ENCODE measurements at places on chromosomes 13 and 19.
A peak's percentile ranks its signal among the peaks of the same experiment; 100 is the strongest.

DNA sequence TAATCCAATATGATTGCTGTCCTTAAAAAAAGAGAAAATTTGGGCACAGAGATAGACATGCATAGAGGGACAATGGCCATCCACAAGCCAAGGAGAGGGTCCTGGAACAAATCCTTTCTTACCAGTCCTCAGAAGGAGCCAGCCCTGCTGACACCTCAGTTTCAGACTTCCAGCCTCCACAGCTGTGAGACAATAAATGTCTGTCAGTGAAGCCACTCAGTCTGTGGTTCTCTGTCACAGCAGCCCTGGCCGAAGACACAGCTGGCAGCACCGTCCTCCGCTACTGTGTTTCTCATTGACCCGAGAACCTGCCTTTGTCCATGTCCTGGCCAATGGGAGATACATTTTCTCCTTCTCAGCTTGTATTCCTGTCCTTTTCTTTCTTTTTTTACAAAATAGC lies 207.9 kb downstream of the TM9SF2 start:
- DNase-seq, result no peak

GRCh38 chr13:94178625-94179244 lies 300.7 kb downstream of the DCT start:
- DNase-seq, result no peak

GRCh38 chr13:73676550-73677047 lies 457.6 kb downstream of the KLF12 start:
- DNase-seq, result no peak

DNA sequence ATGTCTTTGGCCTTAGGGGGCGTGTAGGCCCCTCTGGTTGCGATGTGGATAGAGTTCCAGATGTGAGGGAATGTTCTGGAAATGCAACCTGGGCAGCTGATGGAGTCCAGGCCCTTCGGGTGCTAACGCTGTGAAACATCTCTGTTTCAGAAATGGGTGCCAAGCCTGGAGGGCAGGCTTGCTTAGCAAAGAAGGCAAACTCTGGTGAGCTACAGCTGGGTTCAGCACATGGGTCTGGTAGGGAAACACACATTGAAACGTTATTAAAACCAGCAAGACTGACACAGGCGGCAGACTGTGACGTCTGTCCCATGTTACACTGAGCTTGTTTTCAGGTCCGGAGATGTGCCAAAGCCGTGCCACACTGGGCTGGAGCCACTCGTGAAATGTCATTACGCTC lies 8.6 kb upstream of the CDC16 start:
- no peak for DNase-seq

- no peak for DNase-seq
These were observed 51.3 kb downstream of the RAB20 start for GRCh38 chr13:110509971-110510786.

DNA sequence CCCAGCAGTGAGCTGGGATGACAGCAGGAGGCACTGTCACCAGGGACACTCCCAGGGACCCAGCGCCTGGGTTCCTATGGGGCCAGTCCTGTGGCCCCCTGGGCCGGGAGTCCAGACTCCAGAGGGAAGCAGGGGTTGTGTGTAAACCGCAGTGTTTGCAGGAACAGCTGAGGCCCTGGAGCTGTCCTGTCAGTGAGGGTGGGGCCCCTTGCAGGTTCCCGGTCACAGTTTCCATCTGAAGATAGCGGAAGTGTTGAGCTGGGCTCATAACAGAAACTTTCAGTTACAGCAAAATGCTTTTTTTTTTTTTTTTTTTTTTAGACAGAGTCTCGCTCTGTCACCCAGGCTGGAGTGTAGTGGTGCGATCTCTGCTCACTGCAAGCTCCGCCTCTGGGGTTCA lies 17.7 kb upstream of the CSNK1G2 start:
- DNase-seq, result no peak

GRCh38 chr13:76474356-76474755 lies 411.8 kb downstream of the KCTD12 start:
- no peak for DNase-seq

- peak; percentile 95 for DNase-seq
These were observed at the start of gene SLC39A3 for GRCh38 chr19:2739602-2740313. Gene SLC39A3, minus strand, starts transcription at chr19:2740017. Its CDS starts 2,760 bp downstream, at chr19:2737257.

- no peak for DNase-seq
These were observed 3.7 kb downstream of the ITM2B start for GRCh38 chr13:48236528-48237353.

DNA sequence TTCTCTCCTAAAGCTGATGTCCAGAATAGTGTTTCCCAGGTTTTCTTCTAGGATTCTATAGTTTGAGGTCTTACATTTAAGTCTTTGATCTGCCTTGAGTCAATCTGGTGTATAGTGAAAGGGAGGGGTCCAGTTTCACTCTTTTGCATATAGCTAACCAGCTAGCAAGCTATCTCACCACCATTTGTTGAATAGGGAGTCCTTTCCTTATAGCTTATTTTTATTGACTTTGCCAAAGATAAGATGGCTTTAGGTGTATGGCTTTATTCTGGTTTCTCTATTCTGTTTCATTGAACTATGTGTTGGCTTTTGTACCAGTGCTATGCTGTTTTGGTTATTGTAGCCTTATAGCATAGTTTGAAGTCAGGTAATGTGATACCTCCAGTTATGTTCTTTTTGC lies 1386.1 kb downstream of the SLITRK5 start:
- DNase-seq, result no peak

- DNase-seq, result no peak
These were observed 77.6 kb upstream of the IPO5 start for GRCh38 chr13:97875911-97876310.

DNA sequence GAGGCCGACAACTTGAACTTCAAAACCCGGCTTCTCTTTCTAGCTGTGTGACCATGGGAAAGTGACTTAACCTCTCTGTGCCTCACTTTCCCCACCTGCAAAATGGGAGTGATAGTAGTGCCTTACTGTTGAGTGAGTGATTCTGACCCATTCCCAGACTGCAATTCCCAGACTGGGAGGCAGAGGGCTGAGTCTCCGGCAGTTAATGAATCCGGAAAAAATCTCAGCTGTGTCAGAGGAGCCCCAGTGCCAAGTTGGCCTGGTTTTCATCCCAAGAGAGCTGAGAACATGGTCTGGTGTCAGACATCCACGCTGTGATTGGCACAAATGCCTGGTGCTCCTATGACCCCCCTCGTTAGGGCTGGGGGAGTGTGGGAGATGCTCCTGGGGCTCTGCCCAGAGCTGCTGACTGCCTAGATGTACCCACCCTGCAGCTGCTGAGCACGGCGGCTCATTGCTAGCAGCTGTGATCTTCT lies 50.0 kb downstream of the PIN1 start:
- DNase-seq, result no peak

GRCh38 chr19:10227026-10227971 lies 3.8 kb downstream of the S1PR2 start:
- DNase-seq, result no peak

GRCh38 chr13:113770937-113771336 lies 11.9 kb downstream of the TMEM255B start:
- DNase-seq, result no peak

DNA sequence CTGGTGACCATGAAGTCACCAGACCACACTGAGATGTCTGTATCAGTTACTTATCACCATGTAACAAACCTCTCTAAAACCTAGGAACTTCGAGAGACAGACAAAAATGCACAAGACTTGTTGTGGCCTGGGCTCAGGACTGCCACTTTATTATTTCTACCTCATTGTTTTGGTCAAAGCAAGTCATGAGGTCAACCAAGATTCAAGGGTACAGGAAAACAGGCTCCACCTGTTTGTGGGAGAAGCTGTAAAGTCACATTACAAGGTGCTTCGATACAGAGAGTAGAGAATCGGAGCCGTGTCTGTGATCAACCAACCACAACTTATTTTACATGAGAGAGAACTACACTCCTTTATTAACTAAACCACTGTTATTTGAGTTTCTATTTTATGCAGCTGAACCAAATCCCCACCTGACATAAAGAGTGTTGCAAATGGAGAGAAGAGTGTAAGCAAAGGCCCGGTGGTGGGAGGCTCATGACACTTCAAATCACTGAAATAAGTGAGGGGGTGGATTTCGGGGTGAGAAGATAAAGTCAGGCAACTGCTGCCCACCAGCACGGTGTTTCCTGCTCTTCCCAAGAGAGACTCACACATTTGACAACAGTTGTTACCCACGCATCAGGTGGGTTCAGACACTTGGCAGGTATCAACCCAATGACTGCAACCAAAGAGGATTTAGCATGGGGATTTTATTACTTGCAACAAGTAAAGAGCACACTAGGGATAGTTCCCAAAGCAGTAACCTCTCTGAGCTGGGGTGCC lies 39.0 kb upstream of the IGSF23 start:
- DNase-seq, result no peak

- no peak for DNase-seq
These were observed 477.3 kb downstream of the KLF12 start for GRCh38 chr13:73656863-73657262.

- DNase-seq, result no peak
These were observed 12.1 kb upstream of the CEACAM3 start for GRCh38 chr19:41784312-41784711.

- DNase-seq, result no peak
These were observed 4.6 kb downstream of the LRRC4B start for GRCh38 chr19:50563597-50563996.

DNA sequence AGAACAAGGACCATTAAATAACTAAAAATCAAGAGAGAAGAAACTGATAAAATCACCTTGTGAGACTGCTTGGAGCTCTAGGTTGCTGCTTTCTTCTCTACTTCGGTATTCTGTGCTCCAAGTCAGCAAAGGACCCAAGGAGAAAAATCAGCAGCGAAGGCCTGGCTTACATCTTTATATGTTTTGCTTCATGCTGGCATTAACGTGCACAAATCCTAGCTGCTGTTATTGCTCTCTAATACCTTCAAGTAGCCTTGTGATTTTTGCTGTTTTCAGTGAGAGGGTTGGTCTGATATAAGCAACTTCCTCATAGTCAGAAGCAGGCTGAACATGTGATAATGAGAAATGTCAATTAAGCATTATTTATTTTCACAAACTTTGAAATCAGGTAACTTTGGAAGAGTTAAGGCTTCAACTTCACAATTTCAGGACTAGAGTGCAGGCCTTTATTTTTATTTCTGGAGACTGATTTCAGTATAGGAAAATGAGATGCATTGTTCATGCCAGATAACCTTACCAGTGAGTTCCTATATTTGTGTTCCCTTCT lies 365.1 kb downstream of the SLC7A1 start:
- no peak for DNase-seq

DNA sequence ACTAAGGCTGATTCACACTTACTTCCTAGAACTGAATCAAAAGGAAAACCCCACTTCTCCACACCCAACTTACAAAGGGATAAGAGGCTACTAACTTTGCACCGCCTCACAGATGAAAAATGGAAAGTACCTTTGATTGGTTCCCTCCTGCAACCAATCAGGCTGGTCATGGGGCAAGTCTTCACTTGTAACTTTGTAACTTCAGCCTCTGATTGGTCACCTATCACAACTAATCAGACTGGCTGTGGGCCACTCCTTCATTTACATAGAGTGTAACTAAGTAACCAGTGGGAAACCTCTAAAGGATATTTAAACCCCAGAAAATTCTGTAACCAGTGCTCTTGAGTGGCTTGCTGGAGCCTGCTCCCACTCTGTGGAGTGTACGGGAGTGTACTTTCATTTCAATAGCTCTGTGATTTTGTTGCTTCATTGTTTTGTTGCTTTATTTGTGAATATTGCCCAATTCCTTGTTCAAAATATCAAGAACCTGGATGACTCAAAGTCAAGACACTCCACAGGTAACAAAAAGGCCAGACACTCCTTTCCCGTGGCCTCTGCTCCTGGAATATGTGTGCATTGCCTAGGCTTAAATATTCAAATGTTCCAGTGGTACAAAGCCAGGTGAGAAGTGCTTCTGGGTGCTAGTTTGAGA lies 50.5 kb downstream of the RFC3 start:
- no peak for DNase-seq

- DNase-seq, result no peak
These were observed 1.8 kb upstream of the LILRB4 start for GRCh38 chr19:54660964-54661363.

DNA sequence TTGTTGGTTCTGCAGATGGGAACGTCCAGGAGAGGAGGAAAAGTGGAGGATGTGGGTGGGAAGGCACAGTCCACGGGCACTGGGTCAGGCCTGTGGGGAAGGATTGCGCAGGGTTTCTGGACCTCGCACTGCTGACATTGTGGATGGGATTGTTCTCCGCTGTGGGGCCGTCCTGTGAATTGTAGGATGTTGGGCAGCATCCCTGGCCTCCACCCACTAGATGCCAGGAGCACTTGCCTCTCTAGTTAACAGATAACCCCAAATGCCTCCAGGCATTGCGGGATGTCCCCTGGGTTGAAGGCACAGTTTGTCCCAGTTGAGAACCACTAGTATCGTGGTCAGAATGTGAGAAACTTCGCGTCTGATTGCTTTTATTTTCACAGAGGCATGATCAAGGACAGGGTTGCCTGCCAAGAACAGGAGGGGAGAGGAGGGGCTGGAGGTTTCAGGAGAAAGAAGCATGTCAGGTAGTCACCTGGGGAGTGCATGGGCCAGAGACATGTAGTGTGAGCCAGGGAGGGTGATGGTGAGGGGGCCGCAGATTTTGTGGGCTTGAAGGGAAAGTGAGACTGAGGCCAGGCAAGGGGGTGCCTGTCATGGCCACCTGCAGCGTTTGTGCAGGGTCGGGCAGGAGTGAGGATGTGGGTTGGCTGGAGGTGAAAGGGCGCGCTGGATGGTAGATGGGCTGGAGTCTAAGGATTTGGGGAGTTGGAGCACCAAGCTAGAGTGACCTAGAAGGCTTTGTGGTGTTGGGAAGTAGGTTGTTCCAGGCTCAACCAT lies 3.2 kb downstream of the ZNF628 start:
- no peak for DNase-seq

GRCh38 chr19:45450012-45450333 lies 17.8 kb upstream of the FOSB start:
- DNase-seq, result no peak

GRCh38 chr13:102441085-102441484 lies 39.2 kb upstream of the FGF14 start:
- DNase-seq, result no peak

- no peak for DNase-seq
These were observed 7.8 kb downstream of the MAG start for GRCh38 chr19:35299523-35300338.

DNA sequence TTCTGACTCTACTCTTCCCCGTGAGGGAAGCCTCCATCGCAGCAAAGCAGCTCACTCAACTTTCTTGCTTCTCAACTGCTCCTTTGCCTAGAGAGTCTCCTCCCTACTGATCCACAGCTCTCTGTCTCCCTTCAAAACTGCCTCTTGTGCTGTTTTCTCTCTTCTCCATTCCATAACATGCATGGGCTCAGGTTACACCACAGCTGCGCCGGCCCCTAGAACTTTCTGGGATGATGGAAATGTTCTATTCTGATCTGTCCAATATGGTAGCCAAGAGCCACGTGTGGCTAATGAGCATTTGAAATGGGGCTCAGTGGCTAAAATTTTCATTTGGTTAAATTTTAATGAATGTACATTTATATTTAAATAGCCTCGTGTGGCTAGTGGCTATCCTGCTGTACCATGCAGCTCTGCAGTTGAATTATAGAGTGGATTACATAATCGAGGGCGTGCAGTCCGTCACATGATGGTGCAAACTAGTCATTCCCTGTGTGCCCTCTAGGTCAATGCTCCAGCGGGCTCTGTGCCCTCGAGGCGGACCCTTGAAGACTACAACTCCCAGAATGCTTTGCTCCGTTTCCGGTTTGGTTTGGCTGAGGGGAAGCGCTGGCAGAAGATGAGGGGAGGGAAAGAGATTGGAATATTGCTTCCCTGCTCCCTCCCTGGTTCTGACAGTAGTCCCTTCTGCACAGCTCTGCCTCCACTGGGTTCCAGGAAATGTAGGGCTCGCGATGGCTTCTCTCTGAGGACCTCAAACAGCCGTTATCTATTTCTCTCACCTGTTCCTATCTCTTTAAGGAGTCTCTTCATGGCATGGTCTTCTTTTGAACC lies 109.8 kb downstream of the CACNA1A start:
- DNase-seq, result no peak

- DNase-seq, result no peak
These were observed 79.4 kb upstream of the FNDC3A start for GRCh38 chr13:48896312-48896711.

Data from SK-N-MC (cell line).